Esophagus muscularis mucosa (tissue), 4 donors: ENCODE measurements at places on chromosomes 13 and 19. TPM values are rescaled to one million over a fixed set of nuclear protein-coding genes. Genes with fewer than 3 reads are reported as not detected.

DNA sequence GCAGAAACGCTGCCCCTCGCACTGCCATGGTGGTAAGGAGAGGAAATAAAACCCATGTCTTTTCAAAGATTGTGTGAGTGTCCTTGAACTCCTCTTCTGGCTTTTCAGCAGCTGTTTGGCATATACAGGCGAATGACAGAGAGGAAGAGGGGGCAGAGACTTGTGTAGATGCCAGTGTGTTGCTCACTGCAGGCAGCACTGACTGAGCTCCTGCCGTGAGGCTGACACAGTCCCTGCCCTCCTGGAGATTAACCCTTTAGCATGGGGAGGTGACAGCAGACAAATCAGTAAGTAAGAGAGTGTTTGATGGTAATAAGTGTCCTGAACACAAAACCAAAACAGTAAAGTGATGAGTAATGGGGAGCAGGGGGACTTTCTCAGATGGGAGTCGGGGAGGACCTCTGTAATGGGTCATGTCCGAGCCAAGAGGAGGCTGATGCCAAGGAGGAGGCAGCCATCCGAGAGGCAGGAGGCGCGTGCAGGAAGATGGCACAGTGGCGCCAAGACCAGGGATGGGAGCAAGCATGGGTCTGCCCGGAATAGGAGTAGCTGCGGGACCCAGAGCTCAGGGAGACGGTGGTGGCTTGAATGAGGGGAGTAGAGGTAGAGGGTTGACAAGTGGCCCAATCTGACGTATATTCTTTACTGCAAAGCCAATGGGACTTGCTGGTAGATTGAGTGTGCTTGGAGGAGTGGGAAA, 182.2 kb downstream of the FOXO1 start:
- DNase-seq: no peak

DNA sequence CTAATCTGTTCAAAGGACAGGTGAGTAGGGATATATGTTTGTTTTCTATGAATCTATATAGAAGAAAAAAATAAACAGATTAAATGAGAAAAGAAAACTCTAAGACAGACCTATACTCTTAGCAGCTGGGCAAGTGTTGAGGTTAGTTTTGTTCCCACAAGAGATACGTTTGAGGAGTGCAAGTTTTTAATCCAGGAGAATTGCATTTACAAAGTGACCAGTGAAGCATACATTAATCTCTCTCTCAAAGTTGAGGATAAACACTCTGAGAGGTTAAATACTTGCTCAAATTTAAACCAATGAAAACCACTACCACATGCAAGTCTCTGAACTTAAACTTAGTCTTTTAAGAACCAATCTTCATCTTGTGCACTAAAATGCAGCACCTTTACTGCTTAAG, 930.5 kb upstream of the MIR17HG start:
- no peak for DNase-seq

GRCh38 chr13:67023130-67023876, 206.8 kb downstream of the PCDH9 start:
- no peak for DNase-seq

GRCh38 chr19:7492558-7492957, 3.7 kb upstream of the PEX11G start:
- no peak for DNase-seq

The PGLYRP2 gene
- not detected for total RNA-seq

DNA sequence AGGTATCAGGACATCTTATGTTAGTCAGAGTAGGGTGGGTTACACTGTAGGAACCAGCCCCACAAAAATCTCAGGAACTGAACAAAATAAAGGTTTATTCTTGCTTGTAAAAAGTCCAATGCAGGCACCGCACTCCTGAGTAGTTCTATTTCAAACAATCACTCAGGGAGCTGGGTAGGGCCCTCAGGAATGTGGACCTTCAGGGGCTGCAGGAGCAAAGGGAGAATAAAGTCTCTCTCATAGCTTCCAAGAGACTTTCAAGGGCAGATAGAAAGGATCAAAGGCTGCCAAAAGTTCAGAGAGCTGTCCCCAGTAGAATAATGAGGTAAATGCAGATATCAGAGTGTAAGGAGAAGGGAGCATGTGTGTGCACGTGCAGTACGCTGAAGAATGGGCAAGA, 49.4 kb downstream of the RUBCNL start:
- no peak for DNase-seq

The CABP5 gene
- not detected for total RNA-seq

GRCh38 chr19:28289295-28290063, 923.5 kb downstream of the UQCRFS1 start:
- no peak for DNase-seq

DNA sequence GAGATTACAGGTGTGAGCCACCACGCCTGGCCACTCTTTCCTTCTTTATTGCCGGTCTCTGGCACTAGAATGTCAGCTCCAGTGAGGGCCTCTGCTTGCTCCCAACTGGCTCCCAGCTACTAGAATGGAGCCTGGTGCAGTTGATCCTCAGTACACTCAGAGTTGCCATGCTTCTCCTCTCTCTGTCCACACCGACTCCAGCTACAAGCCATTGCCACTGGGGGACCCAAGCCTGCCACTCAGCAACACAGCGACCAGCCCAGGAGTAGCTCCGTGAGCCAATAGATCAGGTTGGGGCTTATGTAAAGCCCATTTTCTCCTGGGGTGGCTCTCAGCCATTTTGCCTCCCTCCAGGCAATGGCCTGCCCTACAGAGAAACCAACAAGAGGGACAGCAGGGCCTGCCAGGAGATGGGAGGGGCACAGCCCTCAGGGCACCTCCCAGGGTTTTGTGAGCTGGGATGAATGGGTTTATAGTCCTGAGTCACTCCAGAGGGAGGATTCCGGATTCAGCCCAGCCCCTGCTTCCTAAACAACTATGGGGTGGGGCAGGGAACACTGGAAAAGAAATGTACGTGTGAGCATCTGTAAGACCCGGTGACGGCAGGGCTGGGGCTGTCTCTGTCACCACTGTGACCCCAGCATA, 36.5 kb downstream of the OPA3 start:
- DNase-seq: no peak

GRCh38 chr13:111152844-111153243, 37.7 kb downstream of the ARHGEF7 start:
- DNase-seq: no peak

GRCh38 chr13:38542601-38543000, 144.3 kb upstream of the FREM2 start:
- DNase-seq: no peak

DNA sequence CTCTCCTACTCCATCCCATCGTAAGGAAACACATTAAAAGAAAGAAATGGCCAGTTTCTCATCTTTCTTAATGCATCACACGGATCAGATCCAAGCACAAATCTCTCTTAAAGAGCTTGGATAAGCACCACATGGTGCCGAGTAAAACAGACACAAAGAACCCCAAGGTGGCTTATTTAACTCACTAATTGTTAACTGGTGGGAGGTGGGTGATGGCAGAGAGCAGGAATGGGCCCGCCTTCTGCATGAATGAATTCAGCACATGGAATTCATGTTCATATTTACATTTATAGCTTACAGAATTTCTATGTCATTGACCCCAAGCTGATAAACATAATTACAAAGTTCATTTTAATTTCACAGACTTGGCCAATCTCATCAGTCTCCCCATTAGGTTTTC, 89.9 kb downstream of the MZT1 start:
- no peak for DNase-seq

The TNNI3 gene
- total RNA-seq: not detected

The ZNF566 gene
- 9.4 TPM for total RNA-seq

The ZNF221 gene
- total RNA-seq: 4.5 TPM

GRCh38 chr13:31605076-31605860, 134.1 kb upstream of the RXFP2 start:
- peak; percentile 60 for DNase-seq

DNA sequence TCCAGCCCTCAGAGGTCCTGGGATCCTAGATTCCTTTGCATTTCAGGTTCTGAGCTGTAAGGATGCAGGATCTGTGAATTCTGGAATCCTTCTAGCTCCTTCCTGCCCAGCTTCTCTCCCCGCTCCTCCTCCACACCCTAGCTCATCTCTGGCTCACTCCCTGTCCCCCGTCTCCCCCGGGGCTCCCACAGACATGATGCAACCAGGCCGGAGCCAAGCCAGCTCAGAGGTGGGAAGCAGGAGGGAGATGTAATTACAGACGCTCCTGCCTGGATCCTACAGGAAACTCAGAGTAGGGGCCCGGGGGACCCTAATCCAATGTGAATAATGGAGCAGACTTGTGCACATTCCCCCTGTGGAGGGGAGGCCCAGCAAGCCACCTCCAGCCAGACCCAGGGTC, 4.5 kb downstream of the GNG8 start:
- DNase-seq: no peak

- DNase-seq: no peak
Measured at GRCh38 chr19:10430505-10431253, 10.3 kb downstream of the PDE4A start.

GRCh38 chr19:15397236-15397635, 17.6 kb upstream of the AKAP8 start:
- no peak for DNase-seq

- DNase-seq: no peak
Measured at GRCh38 chr19:49676136-49676783, 811 bp upstream of the PRMT1 start.
